ENCODE measurements at places on chromosomes 16 and 17.

DNA sequence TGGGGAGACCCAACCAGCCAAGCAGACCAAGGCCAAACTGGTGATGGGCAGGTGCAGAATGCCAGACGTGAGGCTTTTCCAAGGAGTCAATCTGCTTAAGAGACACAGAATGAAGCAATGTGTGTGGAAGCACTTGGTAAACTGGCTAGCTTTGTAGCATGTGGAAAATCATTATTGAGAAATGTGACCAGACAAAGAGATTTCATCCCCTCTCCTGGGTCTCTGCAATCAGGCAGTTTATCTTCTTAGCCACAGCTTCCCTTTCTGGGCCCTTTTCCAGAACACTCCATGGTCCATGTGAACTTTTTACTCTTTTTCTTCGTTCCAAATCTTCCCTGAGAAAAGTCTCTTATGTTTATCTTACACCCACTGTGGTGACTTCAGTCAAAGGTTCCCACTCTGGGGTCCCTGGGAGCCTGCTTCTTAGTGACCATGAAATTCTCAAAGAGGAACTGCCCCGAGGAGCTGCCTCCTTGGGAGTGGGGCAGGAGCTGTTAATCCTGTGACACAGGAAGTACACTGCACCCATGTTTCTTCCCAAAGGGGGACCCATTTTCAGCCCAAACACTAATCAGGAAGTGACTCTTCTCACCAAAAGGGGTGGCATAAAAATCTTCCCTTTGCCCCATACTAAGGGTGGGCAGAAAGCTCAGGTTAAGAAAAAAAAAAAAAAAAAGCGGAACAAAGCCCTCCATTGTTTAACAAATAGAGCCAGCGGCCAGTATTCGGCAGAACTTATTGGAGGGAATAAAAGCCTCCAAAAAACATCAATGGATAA lies 346.2 kb upstream of the ASIC2 start:
- no peak for DNase-seq

- no peak for DNase-seq
These were observed 13.3 kb upstream of the COG7 start for GRCh38 chr16:23466162-23466885.

DNA sequence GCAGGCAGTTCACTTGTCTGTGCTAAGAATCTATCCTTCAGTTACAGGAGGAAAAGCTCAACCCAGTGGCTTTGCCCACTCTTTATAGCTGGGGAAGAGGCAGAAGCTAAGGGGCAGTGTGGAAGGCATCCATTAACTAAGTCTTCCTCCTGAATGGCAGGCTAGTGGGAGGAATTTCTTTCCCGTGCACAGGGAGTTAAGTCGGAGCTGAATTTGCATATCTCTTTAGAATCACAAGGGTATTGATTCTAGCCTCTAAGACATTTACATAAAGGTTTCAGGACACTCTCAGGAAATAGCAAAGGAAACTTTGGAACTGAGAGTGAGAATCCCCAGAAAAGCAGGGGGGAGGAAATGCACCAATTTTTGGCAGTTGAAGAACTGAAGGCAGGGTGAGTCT lies 245.6 kb downstream of the CA10 start:
- no peak for DNase-seq

- no peak for DNase-seq
These were observed 282.9 kb downstream of the SOX9 start for GRCh38 chr17:72403713-72404209.

DNA sequence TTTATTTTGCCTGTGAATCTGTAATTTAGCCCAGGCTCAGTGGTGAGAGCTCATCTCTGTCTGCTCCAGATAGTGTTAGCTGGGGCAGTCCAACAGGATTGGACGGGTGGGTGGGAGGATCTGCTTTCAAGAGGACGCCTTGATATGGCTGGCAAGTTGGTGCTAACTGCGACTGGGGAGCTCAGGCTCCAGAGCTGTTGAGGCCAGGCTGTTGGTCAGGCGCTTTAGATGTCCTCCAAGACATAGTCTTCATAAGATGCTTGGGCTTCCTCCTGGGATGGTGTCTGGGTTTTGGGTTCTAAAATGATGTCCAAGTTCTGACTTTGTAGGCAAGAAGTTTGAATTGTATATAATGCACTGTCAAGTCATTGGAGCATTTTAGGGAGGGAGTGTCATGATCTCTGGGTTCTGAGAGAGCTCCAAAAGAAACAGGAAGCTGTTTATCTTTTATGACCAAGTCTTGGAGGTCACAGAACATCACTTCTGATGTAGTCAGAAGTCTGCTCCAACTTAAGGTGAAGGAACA lies 12.8 kb upstream of the PCTP start:
- DNase-seq, result no peak

DNA sequence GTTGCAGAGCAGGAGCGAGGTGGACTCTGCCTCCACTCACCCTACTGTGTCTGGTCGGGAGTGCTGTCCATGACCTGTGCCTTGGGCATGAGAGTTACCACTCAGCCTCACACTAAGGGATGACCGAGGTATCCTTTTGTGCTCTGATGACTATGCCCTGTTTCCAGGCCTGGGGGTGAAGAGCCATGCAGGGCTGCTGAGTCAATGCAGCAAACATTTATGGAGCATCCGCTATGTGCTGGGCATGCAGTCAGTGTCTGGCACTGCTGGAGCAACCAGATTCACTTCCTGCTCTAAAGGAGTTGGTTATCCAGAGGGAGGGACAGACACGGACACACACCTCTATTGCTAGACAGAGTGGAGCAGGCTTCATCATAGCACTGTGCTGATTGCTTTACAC lies 7.6 kb upstream of the HNF1B start:
- no peak for DNase-seq

DNA sequence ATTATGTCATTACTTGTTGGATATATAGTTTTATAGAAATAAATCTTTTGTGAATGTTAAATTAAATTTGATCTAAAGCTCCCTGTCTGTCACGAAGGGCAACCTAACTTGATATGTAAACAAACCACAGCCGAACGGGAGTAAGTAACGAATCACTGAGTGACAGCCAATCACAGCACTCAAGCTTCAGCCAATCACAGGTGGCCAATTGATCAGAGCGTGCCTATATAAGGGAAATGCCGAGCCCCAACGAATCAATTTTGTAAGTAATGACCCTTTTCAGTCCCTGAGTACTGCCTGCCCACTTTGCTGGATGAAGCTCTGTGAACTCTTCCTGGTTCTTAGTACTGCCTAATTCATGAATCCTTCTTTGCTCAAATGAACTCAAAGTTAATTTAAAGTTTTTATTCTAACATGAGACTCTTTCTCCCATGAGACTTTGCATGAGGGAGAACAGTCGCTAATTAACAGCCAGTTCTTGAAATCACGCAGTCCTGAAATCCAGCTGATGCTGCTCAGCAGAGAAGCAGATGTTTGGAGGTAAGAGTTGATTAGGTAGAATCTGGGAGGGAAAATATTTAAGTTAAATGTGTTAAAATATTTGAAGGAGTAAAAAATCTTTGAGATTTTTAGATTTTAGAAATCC lies 302.2 kb downstream of the CNTNAP4 start:
- DNase-seq, result no peak

DNA sequence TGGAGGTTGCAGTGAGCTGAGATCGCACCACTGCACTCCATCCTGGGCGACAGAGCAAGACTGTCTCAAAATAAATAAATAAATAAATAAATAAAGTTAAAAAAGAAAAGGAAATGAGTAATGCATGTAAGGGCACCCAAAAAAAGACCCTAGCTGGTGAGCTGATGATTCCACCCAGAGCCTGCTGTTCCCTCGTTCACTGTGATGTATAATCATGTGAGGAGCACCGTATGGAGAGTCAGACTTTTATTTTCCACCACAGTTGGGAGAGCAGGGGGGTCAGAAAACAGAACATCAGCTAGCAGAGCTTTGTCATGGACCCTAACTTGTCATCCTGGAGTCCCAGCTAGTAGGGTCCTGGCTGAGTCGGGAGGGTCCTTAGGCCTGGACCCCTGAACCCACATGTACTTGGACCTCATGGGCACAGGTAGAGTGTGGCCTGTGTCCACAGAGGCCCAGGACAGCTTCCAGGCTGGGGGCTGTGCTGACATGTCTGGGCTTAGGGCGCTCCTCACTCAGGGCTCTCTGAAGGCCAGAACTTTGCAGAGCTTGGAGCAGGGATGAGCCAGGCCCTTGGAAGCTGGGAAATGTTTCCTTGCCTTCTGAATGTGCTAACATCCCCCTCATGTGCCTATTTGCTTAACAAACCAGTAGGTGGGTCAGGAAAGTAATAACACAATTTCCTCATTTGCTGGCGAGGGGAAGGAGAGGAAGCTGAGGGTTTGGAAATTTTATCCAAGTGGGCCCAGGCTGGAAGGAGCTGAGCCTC lies 18.8 kb upstream of the LASP1NB start:
- DNase-seq, result no peak

DNA sequence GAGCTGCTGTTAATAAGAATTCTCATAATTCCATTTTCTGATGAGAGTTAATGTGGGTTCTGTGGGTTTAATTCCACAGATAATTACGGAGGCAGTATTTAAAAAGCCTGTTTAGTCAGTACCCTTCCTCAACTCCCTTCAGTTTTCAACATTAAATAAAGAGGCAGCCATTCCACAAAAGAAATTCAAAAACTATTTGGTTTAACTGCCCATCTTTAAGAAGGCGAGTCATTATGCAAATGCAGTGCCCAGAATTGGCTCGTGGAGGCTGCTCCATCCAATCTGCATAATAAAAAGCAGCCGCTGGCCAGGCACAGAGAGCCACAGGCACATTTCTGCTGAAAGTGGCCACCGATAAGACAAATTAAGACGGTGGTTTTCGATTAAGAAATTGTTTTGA lies 194.4 kb upstream of the TOX3 start:
- DNase-seq, result no peak

Measured in GM13977 (cell line).